ENCODE measurements at places on chromosomes 11 and 22.

- DNase-seq: no peak
Measured at GRCh38 chr11:47649276-47649675, 6.9 kb upstream of the MTCH2 start.

DNA sequence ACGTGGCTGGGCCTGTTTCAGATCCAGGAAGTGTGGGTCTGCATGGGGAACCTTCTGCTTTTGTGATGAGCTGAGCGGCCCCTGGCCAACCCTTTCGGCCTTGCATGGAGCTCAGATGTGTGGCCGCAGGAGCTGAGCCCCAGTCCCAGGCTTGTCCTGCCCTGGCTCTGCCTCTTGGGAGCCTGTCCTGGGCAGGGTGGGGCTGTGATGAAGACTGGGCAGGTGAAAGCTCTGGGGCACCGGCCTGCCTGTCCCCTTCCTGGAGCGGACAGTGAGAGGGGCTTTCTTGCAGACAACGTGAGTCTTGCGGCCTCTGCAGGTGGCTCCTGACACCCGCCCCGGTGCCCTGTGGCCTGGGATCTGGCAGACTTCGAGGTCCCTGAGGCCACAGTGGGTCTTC, 1296.6 kb downstream of the BRD1 start:
- no peak for DNase-seq

- no peak for DNase-seq
Measured at GRCh38 chr11:115678942-115679341, 174.7 kb upstream of the CADM1 start.

DNA sequence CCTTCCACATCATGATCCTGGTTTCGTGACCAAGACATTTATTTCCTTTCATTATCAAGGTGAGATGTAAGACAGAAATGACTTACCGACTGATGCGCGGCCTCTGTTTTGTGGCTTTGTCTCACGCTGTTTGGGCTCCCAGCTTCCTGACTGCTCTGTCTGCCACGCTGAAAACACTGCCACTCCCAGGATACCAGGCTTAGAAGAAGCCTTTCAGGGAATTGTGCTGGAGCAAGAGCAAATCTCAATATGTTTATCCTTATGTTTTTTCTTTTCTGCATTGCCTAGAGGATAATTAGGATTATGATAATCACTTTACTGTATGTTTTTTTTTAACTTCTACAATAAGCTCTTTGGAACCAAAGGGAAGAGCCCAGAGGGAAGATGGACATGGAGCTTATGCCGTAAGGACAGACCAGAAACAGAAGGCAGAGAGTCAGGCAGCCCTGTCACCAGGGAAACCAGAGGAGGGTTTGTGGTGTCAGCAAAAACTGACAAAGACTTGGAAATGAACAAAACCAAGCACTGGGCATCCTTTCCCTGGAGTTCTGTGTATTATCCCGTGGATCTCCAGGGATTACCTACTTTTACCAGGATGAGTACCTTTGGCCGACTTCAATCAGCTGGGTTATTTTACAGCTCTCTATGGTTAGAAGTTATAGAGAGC, 68.2 kb upstream of the ISX start:
- DNase-seq: no peak

GRCh38 chr11:96567176-96567575, 177.4 kb downstream of the JRKL start:
- no peak for DNase-seq

GRCh38 chr11:33775832-33776470, 1.6 kb upstream of the FBXO3 start:
- no peak for DNase-seq

DNA sequence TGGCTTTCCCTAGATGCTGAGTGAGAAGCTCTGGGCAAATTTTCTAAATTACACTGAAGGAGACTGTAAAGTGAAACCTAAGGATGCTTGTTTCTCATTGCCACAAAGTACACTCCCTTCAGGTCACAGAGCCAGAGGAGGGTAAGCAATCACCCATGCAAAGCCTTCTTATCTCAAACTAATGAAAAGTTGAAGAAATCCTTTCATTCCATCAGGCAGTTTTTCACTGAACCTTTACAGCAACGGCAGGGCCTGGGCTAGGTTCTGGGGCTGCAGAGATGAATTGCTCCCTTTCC, 106.2 kb downstream of the RASSF10 start:
- no peak for DNase-seq

DNA sequence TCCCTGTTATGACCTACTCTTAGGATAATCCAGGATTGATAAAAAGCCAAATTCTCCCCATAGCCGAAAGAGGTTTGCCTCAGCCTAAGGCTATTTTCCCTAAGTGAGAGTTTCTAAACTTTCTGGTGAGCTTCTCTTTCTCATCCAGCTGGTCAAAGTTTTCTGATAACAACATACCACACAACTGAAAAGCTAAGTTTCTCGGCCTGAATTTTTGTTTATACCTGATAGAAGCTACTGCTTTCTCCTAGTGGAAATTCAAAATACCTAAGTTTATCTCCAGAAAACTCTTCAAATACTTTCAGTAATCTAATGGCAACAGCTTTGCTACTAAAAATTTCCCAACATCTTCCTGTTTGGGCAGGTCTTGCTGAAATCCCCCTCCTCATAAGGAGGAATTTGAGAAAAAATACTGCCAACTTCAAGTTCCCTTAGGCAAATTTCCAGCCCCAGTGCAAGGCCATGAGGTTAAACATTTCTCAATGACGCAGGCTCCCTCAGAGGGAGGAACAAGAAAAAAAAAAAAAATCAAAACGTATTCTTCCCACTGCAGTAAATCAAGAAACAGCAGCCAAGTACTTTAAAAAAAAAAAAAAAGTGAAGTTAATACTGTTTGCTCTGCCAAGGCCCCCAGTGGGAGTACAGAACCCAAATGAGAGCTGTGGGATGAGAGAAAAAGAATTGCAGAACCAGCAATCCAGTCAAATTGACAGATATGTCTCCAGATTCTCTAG, 127.0 kb downstream of the MRTFA start:
- peak; percentile 96 for DNase-seq

DNA sequence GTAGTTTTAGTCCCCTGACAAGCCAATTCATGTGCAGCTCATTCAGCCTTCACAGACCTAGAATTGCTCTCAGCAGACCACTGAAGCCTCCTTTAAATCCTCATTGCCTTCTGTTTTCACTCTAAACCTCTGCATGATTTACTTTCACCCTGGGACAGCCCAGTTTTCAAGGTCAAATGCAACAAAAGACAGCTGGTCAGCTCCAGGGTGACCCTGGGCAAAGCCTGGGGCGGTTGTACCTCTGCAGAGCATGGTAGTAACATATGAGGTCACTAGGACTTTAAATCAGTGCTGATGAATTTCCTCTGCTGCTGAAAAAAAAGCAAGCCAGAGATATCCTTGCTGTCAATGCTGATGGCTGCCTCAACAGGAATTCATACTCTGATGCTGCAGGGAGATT, 62.2 kb downstream of the SERGEF start:
- no peak for DNase-seq

GRCh38 chr11:113019711-113020110, 58.5 kb downstream of the NCAM1 start:
- DNase-seq: no peak

GRCh38 chr11:35525501-35526175, at the start of gene PAMR1:
TSS of gene PAMR1 (minus strand) at chr11:35525616. CDS start at chr11:35525585, 31 bp downstream.
- DNase-seq: peak; percentile 75

DNA sequence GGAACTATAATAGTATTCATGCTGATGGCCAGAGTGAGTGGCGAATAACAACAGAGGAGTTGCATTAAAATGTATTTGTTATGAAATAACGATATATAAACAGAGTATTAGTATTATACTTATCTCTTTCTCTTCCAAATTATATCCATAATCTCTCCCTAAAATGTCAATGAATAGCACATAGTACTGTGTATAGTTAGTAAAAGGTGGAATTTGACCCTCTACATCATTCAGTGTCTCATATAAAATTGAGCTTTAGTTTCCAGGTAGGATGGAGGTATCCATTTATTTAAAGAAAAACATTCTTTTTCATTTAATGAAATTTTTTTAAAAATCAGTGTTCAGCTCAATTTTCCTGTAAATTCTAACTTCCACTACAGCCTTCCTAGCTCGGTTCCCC, 34.4 kb upstream of the TECTA start:
- DNase-seq: no peak

- no peak for DNase-seq
Measured at GRCh38 chr11:68584991-68585524, 99.3 kb upstream of the GAL start.

- DNase-seq: no peak
Measured at GRCh38 chr11:123901867-123902266, at the start of gene OR8D4. TSS of gene OR8D4 (plus strand) at chr11:123902167. CDS start at chr11:123906432, 4,265 bp downstream.

- no peak for DNase-seq
Measured at GRCh38 chr11:13127161-13127560, 118.0 kb downstream of the RASSF10 start.

- DNase-seq: no peak
Measured at GRCh38 chr11:100861212-100861611, 174.1 kb downstream of the ARHGAP42 start.

GRCh38 chr11:77211040-77211451, 83.0 kb downstream of the MYO7A start:
- DNase-seq: no peak

DNA sequence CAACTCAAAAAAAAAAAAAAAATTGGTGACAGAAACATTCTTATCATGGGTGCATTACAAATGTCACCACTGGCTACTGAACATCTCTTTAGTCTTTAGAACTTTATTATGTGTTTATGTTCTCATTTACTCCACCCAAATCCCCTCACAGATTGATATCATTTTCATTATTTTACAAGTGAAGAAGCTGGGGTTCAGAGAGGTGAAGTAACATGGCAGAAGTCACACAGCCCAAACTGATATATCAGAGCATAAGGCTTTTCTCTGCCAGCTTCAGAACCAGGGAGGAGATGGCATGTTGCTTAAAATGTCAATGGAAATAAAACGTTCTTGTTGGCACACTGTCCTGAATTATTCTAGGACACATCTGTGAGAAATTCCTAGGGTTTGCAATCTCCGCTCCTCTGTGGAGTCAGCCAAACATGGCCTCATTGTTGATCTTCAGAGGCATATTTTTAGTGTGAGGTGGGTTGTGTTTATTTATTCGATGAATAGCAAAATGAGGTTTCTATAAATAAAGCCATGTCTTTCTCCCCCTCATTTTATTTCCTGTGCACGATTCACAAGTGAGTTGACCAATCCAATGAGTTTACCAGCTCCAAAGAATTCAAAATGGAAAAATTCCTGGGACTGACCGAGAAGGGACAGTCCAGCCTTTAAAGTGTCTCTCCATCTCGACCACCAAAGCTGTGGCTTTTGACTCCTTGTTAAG, 72.9 kb upstream of the ANO1 start:
- peak; percentile 28 for DNase-seq

- no peak for DNase-seq
Measured at GRCh38 chr11:20374741-20375300, 11.3 kb downstream of the HTATIP2 start.

DNA sequence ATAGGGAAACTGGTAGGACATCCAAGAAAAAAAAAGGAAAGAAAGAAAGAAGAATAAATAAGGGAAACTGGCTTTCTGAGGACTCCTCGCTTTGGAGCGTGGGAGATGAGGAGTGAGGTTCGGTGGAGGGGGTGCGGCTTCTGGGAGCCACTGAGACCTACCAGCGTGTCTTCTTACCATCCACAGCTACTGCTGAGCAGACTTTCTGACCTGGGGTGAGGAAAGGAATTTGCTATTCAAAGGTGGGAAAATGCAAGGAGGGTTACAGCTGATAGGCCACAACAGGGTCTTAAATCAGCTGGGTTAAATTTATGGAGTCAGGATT, 488 bp upstream of the SELENOM start:
- DNase-seq: no peak

- DNase-seq: peak; percentile 65
Measured at GRCh38 chr22:37909766-37910165, 3.7 kb downstream of the MICALL1 start.

DNA sequence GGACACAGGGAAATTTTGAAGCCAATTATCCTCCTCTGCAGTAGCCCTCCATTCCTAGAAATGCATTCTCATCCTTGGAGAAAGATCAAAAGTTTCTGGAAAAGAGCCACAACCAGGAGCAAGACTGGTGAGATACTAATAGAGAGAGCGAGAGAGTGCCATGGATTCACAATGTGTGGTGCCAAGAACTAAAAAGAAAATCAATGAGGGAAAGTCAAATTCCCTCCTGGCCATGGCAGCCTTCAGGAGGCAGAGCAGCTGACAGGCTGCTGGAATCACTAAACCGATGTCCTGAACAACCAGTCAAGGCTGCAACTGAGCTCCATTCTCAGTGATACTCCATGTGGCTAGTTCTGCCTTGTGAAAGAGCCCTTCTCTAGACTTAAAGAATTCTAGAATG, 561.0 kb downstream of the SOX6 start:
- no peak for DNase-seq

GRCh38 chr11:44568658-44569473, 3.4 kb downstream of the CD82 start:
- DNase-seq: peak; percentile 91

- DNase-seq: peak; percentile 65
Measured at GRCh38 chr11:38169286-38169685, 1571.2 kb upstream of the RAG2 start.

GRCh38 chr22:20080776-20081654, 974 bp downstream of the DGCR8 start:
- DNase-seq: peak; percentile 59

GRCh38 chr11:35257281-35257680, 118.3 kb downstream of the CD44 start:
- no peak for DNase-seq

GRCh38 chr22:18109410-18110193, 1.0 kb upstream of the TUBA8 start:
- DNase-seq: no peak

- DNase-seq: no peak
Measured at GRCh38 chr11:1496091-1496760, 9.6 kb upstream of the MOB2 start.

DNA sequence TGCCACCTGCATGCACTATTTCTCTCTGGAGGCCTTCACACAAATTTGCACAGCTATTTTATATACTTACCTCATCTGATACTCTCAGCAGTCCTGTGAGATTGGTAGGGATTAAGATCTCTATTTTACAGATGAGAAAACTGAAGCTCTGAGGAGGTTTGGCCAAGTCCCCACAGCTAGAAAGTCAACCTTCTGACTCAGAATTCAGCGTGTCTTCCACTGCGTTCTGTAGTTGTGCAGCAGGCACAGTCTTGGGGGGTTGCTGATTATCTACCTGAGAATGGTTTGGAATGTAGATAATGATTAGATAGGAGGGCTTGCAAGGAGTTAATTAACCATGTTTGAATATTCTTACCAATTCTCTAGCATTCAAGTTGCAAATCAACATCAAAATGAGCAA, 2.5 kb upstream of the SORL1 start:
- no peak for DNase-seq

Measured in fibroblast of skin of right quadriceps (primary cell).